A549 treated with CpdA at 1 μM for 4 hours (cell line): ENCODE measurements at places on chromosomes 5 and 9. TPM values are rescaled to one million over a fixed set of nuclear protein-coding genes. Genes with fewer than 3 reads are reported as not detected.

The ACSL6 gene
- 0.06 to 0.24 TPM (median 0.17 TPM) in 4 of 5 replicates, not detected in the other for total RNA-seq

The TRAF1 gene
- 5.3 to 11.0 TPM (median 8.1 TPM) in 5 replicates for total RNA-seq

The SLC1A1 gene
- total RNA-seq = 1.3 to 1.7 TPM (median 1.5 TPM) in 5 replicates

The TMEFF1 gene
- total RNA-seq = 0.23 to 1.5 TPM (median 1.0 TPM) in 5 replicates

The PCDHB6 gene
- 0.89 to 1.2 TPM (median 1.1 TPM) in 5 replicates for total RNA-seq

The HOMER1 gene
- total RNA-seq = 3.7 to 9.7 TPM (median 5.7 TPM) in 5 replicates

The RELL2 gene
- 4.3 to 5.2 TPM (median 4.6 TPM) in 5 replicates for total RNA-seq

The FCN1 gene
- not detected in 5 replicates for total RNA-seq

The FAM221B gene
- total RNA-seq = not detected in 5 replicates

The VPS13A gene
- 9.7 to 10.4 TPM (median 10.1 TPM) in 5 replicates for total RNA-seq

The HMGCS1 gene
- 47.8 to 59.0 TPM (median 55.7 TPM) in 5 replicates for total RNA-seq

The CDKN2B-AS1 gene
- total RNA-seq = not detected in 5 replicates

The F2RL2 gene
- total RNA-seq = 4.9 to 6.8 TPM (median 5.4 TPM) in 5 replicates

The PPP2R2B gene
- 0.13 to 0.24 TPM (median 0.14 TPM) in 4 of 5 replicates, not detected in the other for total RNA-seq

The GADD45G gene
- 0.16 to 0.40 TPM (median 0.35 TPM) in 4 of 5 replicates, not detected in the other for total RNA-seq

The PLEKHG4B gene
- total RNA-seq = 0.64 to 0.94 TPM (median 0.69 TPM) in 5 replicates

The QRFP gene
- total RNA-seq = not detected in 5 replicates

The SCAI gene
- 1.0 to 2.2 TPM (median 1.9 TPM) in 5 replicates for total RNA-seq

The ROPN1L gene
- 1.9 to 2.7 TPM (median 2.3 TPM) in 5 replicates for total RNA-seq

The FIBCD1 gene
- total RNA-seq = 9.2 to 14.4 TPM (median 12.4 TPM) in 5 replicates

The DBH gene
- total RNA-seq = not detected in 5 replicates

The IDNK gene
- 5.2 to 6.7 TPM (median 5.8 TPM) in 5 replicates for total RNA-seq

The GMCL2 gene
- total RNA-seq = not detected in 5 replicates

The DNM1 gene
- total RNA-seq = 82.3 to 102 TPM (median 86.9 TPM) in 5 replicates

The CDKN2AIPNL gene
- 37.1 to 44.7 TPM (median 42.1 TPM) in 5 replicates for total RNA-seq

The CCL27 gene
- 0.23 to 0.66 TPM (median 0.32 TPM) in 3 of 5 replicates, not detected in the others for total RNA-seq

The PCDHA7 gene
- total RNA-seq = 0.08 to 0.22 TPM (median 0.13 TPM) in 5 replicates

The MYOT gene
- not detected in 5 replicates for total RNA-seq

The ZNF300 gene
- total RNA-seq = 2.3 to 3.1 TPM (median 2.6 TPM) in 5 replicates

The CCDC112 gene
- 6.2 to 11.9 TPM (median 7.3 TPM) in 5 replicates for total RNA-seq

The C9orf153 gene
- 0.27 to 0.37 TPM (median 0.27 TPM) in 3 of 5 replicates, not detected in the others for total RNA-seq

The PCDHGB6 gene
- 0.06 to 0.12 TPM (median 0.09 TPM) in 4 of 5 replicates, not detected in the other for total RNA-seq

The FOXD4L4 gene
- total RNA-seq = 0.08 TPM in 2 of 5 replicates, not detected in the others

The PCAT7 gene
- 0.71 to 1.1 TPM (median 0.80 TPM) in 5 replicates for total RNA-seq

The SPINK4 gene
- not detected in 5 replicates for total RNA-seq

The AK3 gene
- 46.5 to 56.5 TPM (median 53.0 TPM) in 5 replicates for total RNA-seq

The CREBRF gene
- 1.6 to 3.3 TPM (median 2.2 TPM) in 5 replicates for total RNA-seq

The DMRT3 gene
- total RNA-seq = not detected in 5 replicates

The SHB gene
- total RNA-seq = 37.3 to 64.5 TPM (median 57.0 TPM) in 5 replicates

The POU5F2 gene
- total RNA-seq = 0.01 to 0.02 TPM in 2 of 5 replicates, not detected in the others

The SHOC1 gene
- 0.01 TPM in 1 of 5 replicates, not detected in the others for total RNA-seq

The MEF2C gene
- total RNA-seq = 0.06 to 0.07 TPM in 2 of 5 replicates, not detected in the others
